ENCODE measurements at places on chromosomes 5 and 9.

DNA sequence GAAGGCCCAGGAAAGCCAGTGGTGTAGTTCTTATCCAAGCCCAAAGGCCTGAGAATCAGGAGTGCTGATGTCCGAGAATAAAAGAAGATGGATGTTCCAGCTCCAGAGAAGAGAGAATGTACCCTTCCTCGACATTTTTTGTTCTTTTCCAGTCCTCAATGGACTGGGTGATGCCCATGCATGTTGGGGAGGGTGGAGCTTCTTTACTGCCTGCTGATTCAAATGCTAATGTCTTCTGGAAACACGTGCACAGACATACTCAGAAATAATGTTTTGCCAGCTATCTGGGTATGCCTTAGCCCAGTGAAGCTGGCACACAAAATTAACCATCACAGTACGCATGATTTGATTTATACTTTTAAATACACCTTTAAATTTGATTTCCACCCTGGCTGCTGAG, 61.5 kb upstream of the FOXE1 start:
- no peak for DNase-seq

DNA sequence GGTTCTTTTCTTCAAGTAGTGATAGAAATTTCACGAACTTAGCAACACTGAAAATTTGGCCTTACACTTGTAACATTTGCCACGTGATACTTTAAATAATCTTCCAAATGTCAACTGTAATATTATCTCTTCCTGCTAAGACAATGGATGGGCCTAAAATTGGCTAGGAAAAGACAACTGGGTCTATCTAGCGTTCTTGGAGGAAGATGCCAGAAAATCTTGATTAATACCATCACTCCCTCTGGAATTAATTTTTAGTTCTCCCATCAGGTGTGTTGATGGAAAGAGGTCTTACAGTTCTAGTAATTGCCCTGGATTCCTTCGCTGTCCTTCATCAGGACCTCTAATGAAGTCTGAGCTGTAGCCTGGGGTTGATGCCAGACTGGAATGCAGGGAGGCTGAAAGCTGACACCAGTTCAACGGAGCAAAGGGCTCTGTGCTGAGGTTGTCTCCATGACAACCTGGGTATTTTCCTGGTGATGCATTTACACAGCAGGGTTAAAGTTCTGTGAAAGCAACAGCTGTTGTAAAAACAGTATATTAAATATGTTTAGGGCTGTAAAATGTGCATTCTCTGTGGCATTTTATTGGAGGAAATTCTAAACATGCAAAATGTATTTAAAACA, 92.3 kb downstream of the GAS1 start:
- DNase-seq, result no peak

GRCh38 chr5:138964647-138965201, 89.6 kb upstream of the LRRTM2 start:
- no peak for DNase-seq

GRCh38 chr5:130975299-130975698, 189.8 kb downstream of the HINT1 start:
- no peak for DNase-seq

DNA sequence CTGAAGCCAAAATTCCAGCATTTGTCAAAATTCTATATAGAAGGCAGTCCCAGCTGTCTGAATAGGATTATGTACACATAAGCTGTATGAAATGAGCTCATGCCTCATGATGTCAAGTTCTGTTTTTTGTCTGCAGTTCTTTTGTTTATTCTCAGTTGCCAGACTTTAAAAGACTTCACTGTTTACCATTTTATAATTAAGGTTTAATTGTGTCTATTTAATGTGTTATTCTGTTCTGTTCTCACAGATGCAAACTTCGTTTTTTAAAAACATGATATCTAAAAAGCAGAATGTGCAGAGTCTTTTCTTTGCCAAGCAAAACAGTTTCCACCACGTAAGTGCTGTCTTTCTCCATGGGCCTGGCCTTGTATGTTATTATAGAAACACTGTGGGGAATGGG, 31.1 kb downstream of the ERAP1 start:
- DNase-seq, result no peak

GRCh38 chr9:74630228-74630627, 133.1 kb downstream of the RORB start:
- DNase-seq, result no peak

- no peak for DNase-seq
These were observed 80.3 kb downstream of the BOD1 start for GRCh38 chr5:173535976-173536639.

DNA sequence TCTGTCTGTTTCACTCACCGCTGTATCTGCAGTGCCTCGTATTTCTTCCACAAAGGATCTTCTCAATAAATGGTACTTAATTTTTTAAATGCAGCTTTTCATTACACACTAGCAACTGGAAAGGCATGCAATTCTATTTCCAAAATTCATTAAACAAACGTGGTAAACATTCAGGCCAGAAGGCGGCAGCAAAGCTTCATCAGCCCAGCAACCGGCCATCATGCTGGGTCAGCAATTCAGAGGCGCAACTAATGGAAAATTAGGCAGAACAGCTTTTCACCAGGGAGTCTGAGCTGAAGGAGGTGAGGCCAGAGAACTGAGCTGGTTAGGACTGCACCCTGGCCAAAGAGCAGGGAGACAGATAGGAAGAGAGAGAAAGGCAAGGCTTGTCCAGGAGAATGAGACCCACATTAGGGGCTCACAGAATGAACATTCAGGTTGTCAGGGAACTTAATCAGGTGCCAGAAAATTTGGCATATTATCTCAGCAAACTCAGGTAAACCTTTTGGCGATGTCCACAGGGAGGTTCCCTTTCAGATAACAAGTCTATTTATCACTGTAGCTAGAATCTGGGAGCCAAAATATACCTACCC, 17.7 kb upstream of the RNF180 start:
- DNase-seq, result peak; percentile 46

- no peak for DNase-seq
These were observed 17.8 kb upstream of the COL15A1 start for GRCh38 chr9:98925956-98926355.

DNA sequence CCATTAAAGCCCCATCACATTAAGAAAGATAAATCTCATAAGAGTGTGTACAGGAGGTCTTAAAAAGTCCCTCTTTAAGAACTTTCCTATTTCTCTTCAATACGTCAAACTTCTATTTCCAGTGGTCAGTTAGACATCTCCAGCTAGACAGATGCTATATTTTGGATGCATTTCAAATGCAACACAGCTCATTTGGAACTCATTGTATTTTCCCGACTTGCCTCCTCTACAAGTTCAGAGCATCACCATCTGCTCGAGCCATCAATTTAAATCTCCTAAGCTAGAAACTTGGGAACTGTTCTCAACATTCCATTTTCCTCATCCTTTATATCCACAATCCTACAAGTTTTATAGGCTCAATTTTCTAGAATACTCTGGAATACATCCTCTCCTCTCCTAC, 3.2 kb upstream of the UHRF2 start:
- no peak for DNase-seq

DNA sequence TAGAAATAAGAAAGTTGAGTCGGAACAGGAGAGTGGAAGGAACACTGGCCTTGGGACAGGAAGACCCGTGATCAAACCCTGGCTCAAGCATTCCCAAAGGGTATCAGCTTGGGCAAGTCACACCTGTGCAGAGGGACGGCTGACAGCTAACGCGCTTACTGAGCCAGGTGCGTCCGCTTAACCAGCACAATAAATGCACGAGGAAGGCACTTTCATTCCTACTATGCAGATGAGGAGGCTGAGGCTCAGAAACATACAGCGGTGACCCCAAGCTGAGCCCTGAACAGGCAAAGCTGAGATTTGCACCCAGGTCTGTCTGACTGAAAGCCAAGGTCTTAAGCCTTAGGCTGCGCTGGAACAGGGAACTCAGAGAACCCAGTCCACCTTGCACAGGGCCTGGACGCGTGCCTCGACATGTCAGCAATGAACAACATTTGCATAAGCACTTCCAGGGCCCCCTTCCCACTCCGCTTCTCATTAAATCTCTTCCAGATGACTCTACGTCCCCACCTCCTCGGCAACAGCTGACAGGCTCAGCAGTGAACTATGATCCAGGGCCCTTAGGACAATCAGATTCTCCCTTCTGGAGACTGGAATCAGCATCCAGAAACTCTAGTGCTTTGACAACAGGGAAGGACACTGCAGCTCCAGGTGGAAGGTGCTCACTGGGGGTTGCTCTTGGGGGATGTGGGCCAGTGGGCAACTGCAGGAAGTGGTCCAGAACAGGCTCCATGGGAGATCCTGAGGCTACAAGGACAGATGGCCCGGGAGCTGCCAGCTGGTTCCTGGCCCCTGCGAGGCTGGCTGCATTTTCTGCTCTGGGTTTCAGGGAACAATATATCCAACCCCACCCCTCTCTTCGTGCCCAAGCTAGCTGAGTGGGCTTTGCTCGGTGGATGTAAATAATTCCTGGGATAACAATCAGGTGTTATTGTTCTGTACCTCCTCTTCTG, 35.2 kb downstream of the SH3PXD2B start:
- peak; percentile 55 for DNase-seq

DNA sequence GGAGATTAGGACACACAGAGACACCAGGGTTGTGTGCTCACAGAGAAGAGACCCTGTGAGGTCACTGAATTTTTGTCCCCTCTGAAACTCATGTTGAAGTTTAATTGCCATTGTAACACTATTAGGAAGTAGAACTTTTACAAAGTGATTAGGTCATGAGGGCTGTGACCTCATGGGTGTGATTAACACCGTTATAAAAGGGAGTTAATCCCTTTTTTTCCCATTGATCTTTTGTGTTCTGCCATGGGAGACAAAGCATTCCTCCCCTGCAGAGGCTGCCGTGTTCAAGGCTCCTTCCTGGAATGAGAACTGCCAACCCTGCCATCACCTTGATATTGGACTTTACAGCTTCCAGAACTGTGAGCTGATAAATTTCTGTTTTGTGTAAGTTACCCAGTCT, 221.0 kb downstream of the ADCY2 start:
- no peak for DNase-seq

GRCh38 chr5:149073213-149073612, 10.4 kb upstream of the SH3TC2 start:
- no peak for DNase-seq

Measured in C1 segment of cervical spinal cord (tissue), 14 donors.